Esophagus squamous epithelium (tissue), 5 donors: ENCODE measurements at places on chromosomes 2 and 18.

DNA sequence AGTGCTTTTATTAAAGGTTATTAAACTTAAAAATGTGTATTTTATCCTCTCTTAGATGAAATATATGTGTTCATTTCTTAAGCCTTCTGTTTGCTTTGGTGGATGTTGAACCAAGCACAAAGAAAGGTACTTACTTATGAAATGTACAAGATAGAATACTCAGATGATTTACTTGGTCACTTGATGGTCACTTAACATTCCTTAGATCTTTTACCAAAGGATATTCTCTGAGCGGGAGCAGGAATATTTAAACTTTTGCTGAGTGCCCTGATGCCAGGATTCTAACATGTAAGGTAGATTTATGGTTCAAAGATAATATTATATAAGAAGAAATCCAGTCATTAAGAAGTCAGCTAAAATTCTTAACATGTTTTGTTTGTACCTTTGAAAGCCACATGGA is 193.5 kb upstream of the ZEB2 start:
- no peak for DNase-seq

- no peak for DNase-seq
These were observed 3.3 kb downstream of the HES6 start for GRCh38 chr2:238236571-238236970.

DNA sequence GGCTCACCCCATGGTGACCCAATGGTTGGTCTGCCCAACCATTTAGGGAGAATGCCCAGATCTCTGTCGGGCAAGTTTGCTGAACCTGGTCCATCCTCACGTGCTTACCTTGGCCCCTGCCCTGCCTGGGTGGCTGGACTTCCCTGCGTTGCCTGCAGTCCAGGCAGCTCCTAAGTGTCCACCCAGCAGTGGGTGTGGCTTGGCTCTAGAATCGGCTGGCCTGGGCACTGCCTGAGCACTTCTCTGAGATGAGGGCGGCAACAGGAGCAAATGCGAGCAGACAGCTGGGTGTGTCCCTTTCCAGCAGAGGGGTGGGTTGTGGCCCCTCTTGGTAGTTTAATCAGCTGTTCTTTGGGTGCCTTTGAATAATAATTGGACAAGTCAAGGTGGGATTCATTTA is 11.3 kb downstream of the PCARE start:
- DNase-seq, result no peak

DNA sequence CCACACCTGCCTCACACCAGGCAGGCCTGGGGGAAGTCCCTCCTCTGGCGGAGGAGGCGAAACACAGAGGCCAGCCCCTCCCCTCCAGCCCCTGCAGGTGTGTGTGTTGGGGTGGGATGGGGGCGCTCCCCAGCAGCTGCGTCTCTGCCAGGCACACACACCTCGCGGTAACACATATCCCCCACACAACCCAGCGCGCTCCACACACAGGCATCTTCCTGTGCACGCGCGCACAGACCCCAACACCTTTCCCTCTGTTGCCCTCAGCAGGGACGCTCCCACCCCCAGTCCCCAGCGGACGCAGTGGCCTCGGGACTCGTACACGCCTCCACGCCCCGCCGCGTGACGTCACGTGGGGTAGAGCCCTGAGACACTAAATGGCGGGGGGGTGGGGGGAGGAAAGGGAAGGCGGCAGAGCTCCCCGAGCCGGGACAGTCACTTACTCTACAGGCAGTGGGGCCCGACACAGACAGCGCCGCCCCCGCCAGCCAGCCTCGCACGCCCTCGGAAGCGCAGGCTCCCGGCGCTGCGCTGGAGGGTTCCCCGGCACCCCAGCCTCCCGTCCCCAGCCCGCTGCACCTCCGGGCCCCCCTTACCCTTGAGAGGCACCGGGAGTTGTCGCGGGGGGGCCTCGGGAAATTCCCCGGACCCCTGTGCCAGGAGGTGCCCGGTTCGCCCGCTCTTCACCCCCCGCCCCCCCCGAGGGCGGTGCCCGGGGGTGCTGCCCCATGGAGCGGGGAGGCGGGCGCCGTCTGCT is at the start of gene WNT10A:
TSS of gene WNT10A (plus strand) at position 751 of the 757 bp plus-strand sequence. CDS start 144 bp downstream, outside the sequence.
- no peak for DNase-seq

GRCh38 chr2:219616550-219616949 is 10.9 kb upstream of the SLC4A3 start:
- no peak for DNase-seq

GRCh38 chr18:48171490-48172188 is 237.5 kb downstream of the ZBTB7C start:
- DNase-seq, result no peak

- no peak for DNase-seq
These were observed 37.5 kb downstream of the CMPK2 start for GRCh38 chr2:6828299-6828584.

GRCh38 chr18:12373771-12374116 is 3.3 kb downstream of the AFG3L2 start:
- DNase-seq, result no peak

GRCh38 chr2:240134466-240134865 is 1.6 kb downstream of the COPS9 start:
- no peak for DNase-seq

DNA sequence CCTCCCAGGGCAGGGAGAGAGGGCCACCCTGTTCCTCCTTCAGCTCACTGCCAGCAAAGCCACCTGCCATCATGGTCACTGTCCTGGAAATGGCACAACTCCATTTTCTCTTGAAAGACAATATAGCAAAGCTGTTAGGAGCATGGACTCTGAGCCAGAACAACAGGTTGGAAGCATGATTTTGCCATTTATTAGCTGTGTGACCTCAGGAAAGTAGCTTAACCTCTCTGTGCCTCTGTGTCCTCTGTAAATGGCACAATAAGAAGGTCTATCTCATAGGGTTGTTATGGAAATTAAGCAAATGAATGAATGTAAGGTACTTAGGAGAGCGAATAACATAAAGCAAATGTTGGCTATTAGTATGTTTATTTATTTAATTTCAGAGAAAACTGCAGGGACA is 730.4 kb upstream of the ID2 start:
- no peak for DNase-seq

GRCh38 chr2:146451972-146452371 is 1392.9 kb upstream of the ACVR2A start:
- DNase-seq, result no peak

- no peak for DNase-seq
These were observed 98.9 kb upstream of the CYP1B1 start for GRCh38 chr2:38174646-38175423.

- no peak for DNase-seq
These were observed 1109.0 kb upstream of the CHAC2 start for GRCh38 chr2:52658598-52658997.

GRCh38 chr2:165016772-165017411 is 61.6 kb upstream of the SLC38A11 start:
- no peak for DNase-seq

DNA sequence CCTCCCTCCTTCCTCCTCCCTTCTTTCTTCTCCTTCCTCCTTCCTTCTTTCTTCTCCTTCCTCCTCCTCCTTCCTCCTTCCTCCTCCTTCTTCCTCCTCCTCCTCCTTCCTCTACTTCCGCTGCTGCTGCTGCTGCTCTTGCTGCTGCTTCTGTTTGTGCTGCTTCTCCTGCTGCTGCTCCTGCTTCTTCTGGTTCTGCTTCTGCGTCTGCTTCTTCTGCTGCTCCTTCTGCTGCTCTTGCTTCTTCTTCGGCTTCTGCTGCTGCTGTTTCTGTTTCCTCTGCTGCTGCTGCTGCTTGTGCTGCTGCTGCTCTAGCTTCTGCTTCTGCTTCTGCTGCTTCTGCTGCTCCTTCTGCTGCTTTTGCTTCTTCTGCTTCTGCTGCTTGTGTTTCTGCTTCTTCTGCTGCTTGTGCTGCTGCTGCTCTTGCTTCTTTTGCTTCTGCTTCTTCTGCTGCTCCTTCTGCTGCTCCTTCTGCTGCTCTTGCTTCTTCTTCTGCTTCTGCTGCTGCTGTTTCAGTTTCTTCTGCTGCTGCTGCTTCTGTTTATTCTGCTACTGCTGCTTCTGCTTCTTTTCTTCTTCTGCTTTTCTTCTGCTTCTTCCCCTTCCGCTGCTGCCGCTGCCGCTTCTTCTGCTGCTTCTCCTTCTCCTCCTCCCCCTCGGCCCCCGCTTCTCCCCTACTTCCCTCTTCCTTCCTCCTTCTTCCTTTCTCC is 8.6 kb downstream of the SNRNP27 start:
- DNase-seq, result no peak

- DNase-seq, result no peak
These were observed 360.6 kb upstream of the SLC14A2 start for GRCh38 chr18:45254709-45255082.

GRCh38 chr2:23346029-23346428 is 39.0 kb upstream of the KLHL29 start:
- no peak for DNase-seq

- DNase-seq, result no peak
These were observed 179.6 kb downstream of the NCK2 start for GRCh38 chr2:105924271-105924670.

DNA sequence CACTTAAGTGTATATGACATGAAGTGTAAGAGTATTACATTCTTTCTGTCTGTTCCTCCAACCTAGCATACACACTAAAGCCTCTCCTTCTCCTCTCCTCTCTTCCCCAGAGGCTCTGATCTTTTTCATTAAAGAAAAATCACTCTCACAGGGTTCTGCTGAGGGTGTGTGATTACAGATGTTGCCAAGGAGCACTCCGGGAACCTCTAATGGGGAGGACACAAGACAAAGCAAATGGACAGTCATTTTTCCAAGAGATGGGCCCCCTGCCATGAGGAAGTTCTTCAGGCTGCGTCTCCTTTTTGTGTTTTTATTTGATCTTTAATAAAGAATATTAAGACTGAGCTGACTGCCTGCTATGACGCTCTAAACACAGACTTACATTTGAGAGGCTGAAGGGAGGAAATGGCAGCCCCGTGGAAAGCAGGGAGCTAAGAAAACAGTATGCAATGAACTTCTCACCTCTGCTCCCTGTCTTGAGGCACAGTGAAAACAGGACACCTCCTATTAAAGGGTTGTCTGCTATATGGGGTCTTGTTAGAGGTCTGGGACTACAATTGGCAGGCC is 578.1 kb downstream of the PIK3C3 start:
- DNase-seq, result no peak

GRCh38 chr2:25688236-25688635 is 14.9 kb upstream of the DTNB start:
- no peak for DNase-seq

DNA sequence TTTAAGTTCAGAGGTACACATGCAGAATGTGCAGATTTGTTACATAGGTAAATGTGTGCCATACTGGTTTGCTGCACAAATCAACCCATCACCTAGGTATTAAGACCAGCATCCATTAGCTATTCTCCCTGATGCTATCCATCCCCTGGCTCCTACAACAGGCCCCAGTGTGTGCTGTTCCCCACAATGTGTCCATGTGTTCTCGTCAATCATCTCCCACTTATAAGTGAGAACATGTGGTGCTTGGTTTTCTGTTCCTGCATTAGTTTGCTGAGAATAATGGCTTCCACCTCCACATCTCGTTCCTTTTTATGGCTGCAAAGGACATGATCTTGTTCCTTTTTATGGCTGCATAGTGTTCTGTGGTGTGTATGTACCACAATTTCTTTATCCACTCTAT is 75.8 kb downstream of the SUCLG1 start:
- DNase-seq, result no peak

GRCh38 chr2:113202305-113203216 is 28.8 kb downstream of the PSD4 start:
- DNase-seq, result no peak

- DNase-seq, result no peak
These were observed 109.2 kb upstream of the RAB12 start for GRCh38 chr18:8499810-8500675.

- DNase-seq, result no peak
These were observed 573 bp downstream of the WDR7 start for GRCh38 chr18:56651771-56652092.

- no peak for DNase-seq
These were observed 166.6 kb downstream of the TNS1 start for GRCh38 chr2:217835931-217836891.

DNA sequence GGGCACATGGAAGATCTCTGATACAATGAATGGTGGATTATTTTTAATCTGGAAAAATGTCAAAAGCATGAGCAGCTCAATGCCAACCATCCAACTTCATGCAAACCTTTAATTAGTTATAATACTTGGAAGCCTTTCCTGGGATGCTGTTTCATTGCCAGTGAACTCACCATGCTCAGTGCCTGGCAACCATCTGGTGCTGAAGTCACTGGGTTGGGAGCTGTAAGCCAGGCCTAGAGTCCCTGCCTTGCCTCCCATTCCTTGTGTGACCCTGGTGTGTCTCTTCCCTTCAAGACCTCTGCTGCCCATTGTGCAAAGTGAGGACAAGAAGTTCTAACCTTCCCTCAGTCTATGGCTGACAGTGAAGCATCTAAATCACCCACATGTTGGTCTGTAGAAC is 458.7 kb downstream of the RNF144A start:
- no peak for DNase-seq

- DNase-seq, result no peak
These were observed 346.6 kb downstream of the CBLN2 start for GRCh38 chr18:72197591-72197990.

DNA sequence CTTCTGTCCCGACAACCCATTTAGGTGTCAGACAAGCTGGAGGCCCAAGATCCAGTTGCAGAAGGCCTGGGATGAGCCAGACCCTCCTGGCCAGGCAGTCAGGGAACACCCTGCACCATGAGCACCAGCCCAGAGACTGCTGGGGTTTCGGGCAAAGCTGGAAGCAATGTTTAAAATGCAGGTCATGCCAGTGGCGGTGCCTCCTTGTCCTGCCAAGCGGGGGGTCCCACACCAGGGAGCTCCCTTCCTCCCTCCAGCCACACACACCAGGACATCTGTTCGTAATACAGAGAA is 230.2 kb downstream of the ATAD2B start:
- no peak for DNase-seq

DNA sequence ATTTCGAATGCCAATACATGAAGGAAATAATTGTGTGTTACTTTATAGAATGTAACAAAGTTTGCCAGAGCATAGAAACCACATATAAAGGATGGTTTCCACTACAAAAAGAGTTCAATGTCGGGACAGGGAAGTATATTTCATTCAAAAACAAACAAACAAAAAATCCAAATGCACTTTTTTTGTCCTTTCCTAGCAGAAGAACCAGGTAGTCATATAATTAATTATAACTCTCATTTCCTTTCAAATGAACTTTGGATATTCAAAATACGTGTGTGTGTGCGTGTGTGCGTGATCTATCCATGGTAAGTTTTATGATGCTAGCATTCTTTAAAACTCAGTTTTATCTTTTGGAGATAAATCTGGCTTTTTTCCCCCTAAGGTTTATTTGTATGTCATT is 8.3 kb downstream of the FN1 start:
- DNase-seq, result no peak

GRCh38 chr2:160061944-160062291 is 497 bp downstream of the PLA2R1 start:
- no peak for DNase-seq
